ENCODE measurements at places on chromosomes 6 and 20. TPM values are rescaled to one million over a fixed set of nuclear protein-coding genes. Genes with fewer than 3 reads are reported as not detected.
A peak's percentile ranks its signal among the peaks of the same experiment; 100 is the strongest.

Gene LAMA5
- total RNA-seq: 63.8 TPM

DNA sequence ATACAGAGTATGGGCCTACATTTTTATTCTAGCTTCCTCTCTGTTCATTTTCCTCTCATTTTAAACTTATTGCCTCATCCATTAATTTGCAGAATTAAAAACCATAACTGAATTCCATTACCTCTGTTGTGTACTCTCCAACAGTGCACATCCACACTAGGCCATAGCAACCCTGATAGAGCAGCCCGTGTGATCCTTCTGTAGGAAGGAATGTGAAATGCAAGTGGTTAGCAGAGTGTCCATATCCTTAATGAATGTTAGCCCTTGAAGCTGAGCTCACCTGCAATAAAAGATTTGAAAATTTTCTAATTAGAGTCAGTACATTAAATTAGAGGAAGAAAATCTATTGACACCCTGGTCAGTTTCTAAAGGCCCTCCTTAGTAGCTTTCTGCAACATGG lies 6.5 kb upstream of the GRIK2 start:
- DNase-seq: no peak

- peak; percentile 21 for DNase-seq
These were observed 56.9 kb downstream of the FAM217A start for GRCh38 chr6:4021854-4022695.

GRCh38 chr6:88705601-88706000 lies 257.8 kb downstream of the RNGTT start:
- no peak for DNase-seq

DNA sequence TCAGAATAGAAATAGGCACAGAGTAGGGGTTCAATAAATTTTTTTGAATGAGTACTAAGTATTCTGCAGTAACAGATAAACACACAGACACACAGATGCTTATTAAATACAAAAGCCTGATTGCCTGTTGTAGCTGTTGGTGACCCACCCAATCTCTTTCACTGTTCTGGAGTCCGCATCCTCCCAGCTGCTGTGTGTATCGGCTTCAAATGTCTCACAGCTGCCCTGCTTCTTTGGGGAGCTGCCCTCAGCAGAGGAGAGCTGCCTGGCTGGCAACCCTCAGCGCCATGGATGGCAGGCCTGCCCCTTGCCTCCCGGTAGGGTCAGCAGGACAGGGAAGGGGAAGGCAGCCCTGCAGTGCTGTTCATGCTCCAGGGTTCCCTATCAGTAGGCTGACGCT lies 85.9 kb upstream of the PRND start:
- DNase-seq: no peak

GRCh38 chr6:35228481-35228880 lies 14.7 kb downstream of the SCUBE3 start:
- no peak for DNase-seq

Gene PRPH2
- not detected for total RNA-seq

DNA sequence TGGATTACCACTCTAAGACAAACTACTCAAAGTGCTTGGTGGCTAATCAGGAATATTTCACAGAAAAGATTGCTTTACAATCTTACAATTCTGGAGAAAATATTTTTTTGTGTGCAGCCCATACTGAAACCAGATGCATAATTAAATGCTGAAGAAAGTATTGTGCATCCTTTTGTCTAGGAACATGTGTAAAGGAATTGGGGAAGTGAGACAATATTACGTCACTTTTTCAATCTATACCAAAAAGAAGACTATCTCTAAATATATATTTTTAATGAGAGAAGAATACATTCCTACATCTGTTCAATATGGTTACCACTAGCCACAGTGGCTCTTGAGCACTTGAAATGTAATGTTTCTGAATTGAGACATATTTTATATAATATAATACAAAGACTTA lies 992.5 kb upstream of the ADGRB3 start:
- DNase-seq: no peak

Gene FAM217A
- total RNA-seq: not detected

Gene SLC22A2
- total RNA-seq: 1.2 TPM

GRCh38 chr6:154766288-154766687 lies 33.1 kb downstream of the SCAF8 start:
- no peak for DNase-seq

Gene TUBB2B
- total RNA-seq: 17.1 TPM

GRCh38 chr6:19446570-19446969 lies 390.6 kb upstream of the ID4 start:
- no peak for DNase-seq

Gene TASP1
- total RNA-seq: 6.7 TPM

- no peak for DNase-seq
These were observed 16.2 kb upstream of the SLC22A16 start for GRCh38 chr6:110492584-110492983.

- no peak for DNase-seq
These were observed 53.6 kb upstream of the E2F3 start for GRCh38 chr6:20348041-20348440.

DNA sequence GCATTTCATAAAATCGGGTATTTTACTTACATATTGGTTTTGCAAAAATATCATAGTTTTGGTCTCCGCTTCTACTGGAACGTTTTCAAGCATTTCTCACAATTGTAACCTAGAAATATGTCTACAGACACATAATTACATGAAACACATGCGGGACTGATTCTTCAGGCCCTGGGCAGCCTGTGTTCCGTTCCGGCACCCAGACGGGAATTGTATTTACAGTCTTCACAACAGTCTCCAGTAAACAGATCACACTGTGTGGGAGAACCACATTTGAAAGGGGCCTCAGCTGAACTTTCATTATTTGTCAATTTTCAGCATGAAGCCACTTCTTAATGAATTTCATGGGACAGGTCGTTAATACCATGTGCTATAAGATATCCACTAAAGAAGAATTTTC lies 196.9 kb downstream of the DST start:
- DNase-seq: no peak

DNA sequence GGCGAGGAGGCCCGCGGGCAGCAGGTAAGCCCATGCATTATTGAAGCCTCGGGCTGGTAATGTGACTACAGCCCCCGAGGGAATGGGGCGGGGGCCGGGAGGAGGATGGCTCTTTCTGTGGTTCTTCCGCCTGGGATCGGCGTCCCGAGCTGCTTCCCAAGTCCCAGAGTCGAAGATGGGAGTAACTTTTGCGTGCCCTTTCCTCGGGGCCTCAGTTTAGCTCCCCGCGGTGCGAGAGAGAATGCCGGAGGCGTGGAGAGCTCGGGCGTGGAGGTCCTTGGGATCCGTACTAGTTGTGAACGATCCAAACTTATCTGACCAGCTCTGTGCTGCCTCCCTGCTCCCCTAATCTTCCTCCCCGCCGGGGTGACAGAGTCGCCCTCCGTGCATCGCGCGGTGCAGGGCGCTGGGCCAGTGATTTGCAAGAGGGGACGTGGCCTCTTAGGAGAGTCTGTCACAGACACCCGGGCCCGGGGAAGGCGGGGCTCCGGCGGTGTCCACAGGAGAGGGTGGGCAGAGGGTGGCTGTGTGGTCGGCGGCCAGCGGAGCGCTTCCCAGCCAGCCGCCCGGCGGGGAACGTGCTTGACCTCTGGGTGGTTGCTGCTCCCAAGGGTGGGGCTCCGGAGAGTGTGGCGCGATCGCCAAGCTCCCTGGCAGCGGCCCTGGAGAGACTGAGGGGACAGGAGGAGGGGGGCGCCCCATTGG lies 815 bp downstream of the UTRN start:
- peak; percentile 50 for DNase-seq

Gene PCSK2
- total RNA-seq: not detected

DNA sequence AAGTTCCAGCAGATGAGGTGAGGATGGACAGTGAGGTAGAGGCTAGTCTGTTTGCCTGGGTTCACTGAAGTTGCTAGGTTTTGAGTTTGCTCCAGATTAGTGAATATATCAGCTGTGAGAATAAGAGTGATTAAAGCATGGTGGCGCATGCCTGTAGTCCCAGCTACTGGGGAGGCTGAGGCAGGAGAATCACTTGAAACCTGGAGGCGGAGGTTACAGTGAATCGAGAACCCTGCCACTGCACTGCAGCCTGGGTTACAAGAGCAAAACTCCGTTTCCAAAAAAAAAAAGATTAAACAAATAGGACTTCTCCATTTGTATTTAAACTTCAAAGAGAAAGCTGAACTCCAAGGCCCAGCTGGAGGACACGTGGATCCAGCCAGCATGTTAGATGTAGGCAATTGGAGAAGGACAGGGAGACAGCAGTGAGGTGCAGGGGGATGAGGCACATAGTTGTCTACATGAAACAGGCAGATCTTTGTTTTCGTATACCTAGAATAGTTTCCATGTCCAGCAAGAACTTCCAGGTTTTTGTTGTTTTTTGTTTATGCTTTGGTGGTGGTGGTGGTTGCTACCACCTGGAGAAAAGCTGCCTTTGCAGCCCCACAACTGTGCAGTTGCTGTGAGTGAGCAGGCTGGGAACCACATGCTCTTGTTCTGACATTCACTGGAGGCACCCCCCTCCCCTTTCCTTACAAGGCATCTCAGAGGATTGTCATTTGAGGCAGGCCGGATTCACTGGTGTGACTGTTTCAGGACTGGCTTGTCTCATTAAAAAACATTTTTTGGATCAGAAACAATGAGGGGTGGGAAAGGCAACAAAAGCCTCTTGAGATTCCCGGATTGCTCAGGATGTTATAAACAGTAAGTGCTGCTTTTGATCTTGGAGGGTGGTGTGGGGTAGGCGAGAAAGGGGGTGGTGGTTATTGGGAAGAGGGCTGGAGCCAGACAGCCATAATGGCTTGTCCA lies 72.3 kb downstream of the JARID2 start:
- DNase-seq: no peak

DNA sequence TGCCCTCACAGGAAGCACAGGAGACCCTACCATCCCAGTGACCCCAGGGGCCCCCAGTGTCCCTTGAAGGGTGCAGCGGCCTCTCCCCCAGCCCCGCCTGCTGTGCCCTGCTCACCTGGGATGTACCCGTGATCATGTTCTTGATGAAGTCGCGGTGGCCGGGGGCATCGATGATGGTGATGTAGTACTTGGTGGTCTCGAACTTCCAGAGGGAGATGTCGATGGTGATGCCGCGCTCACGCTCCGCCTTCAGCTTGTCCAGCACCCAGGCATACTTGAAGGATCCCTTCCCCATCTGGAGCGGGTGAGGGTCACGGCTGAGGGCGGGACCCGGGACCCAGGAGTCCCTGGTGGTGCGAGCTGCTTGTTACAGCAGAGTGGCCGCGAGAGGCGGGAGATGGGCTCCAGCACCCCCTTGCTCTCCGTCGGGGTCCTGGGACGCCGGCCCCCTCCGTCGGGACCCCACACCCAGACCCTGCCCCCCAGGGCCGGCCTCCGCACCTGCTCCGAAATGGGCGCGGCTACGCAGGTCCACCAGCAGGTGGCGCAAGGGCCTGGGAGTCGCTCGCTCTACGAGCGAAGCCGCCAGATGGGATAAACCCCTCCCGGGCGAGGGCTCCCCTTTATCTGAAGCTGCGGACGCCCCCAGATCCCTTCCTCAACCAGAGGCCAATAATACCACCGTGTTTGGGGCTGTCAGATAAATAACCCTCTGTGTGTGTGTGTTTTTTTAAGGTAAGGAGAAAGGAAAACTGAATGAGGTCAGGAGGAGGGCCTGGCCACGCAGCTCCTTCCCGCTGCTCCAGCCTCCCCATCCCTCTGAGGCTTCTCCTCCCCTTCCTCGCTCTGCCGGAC lies 2.9 kb downstream of the EEF1A2 start:
- no peak for DNase-seq

Gene VSTM2L
- total RNA-seq: 1.4 TPM

DNA sequence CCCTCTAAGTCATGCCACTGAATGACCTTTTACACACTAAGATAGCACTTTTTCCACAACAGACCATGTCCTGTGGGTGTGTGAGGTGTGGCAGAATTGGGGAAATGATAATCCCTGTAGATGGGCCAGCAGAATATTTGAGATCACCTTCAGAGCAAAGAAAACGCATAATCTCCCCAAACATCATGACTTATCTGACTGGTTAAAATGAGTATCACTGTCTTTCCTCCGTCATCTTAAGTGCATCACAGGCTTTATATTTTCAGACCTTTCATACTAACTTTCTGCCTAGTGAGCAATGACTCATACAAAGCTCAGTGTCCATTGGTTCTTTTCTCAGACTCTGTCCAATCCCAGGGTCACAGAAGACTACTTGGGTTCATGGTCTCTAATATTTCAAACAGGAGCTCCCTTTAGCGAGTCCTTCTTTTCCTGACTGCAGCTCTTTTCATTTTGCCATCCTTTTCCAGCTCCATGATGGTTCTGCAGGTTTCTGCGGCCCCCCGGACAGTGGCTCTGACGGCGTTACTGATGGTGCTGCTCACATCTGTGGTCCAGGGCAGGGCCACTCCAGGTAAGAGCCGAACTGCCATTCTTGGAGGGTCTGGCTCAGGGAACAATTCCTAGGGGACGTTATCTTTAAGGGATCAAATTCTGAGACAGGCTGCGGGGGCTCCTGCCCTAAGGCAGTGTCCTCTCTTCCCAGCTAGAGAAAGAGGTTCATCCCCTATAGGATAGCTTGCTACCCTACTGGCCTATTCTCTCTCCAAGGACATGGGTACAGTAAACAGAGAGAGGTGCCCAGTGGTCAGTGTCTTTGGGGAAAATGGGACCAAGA lies at the start of gene HLA-DPB1:
Gene HLA-DPB1, plus strand, starts transcription at position 423 of the 838 bp plus-strand sequence. Its CDS starts 52 bp downstream, at position 475.
- DNase-seq: peak; percentile 61

Gene SLC12A5
- 3.4 TPM for total RNA-seq

GRCh38 chr20:4770026-4770425 lies 48.3 kb downstream of the PRND start:
- no peak for DNase-seq

GRCh38 chr6:154994836-154995253 lies 270 bp upstream of the TIAM2 start:
- DNase-seq: no peak
